ENCODE measurements at places on chromosomes 4 and X. TPM values are rescaled to one million over a fixed set of nuclear protein-coding genes. Genes with fewer than 3 reads are reported as not detected.

The PNMA3 gene
- total RNA-seq, result not detected

The ZAR1 gene
- total RNA-seq, result not detected

The GPR78 gene
- total RNA-seq, result 0.79 TPM

The AMMECR1 gene
- 23.0 TPM for total RNA-seq

- H3K36me3 ChIP-seq, result no peaks in the 10 kb centered on the region
- no peaks in the 10 kb centered on the region for H3K4me1 ChIP-seq
- DNase-seq, result no peak
- no peaks in the 10 kb centered on the region for H3K27me3 ChIP-seq
- H3K27ac ChIP-seq, result no peak overlapping the region
- H3K4me3 ChIP-seq, result no peak overlapping the region
These were observed 313.1 kb upstream of the IRS4 start for GRCh38 chrX:109049416-109049815.

- no peaks in the 10 kb centered on the region for H3K36me3 ChIP-seq
- no peaks in the 10 kb centered on the region for H3K4me1 ChIP-seq
- H3K27me3 ChIP-seq, result no peaks in the 10 kb centered on the region
- no peak overlapping the region for H3K4me3 ChIP-seq
- no peak overlapping the region for H3K27ac ChIP-seq
These were observed 1050.6 kb upstream of the GRIA3 start for GRCh38 chrX:122133478-122133877.

GRCh38 chr4:79217025-79217424, 108.8 kb downstream of the NAA11 start:
- no peaks in the 10 kb centered on the region for H3K27me3 ChIP-seq
- no peaks in the 10 kb centered on the region for H3K4me1 ChIP-seq
- no peak overlapping the region for H3K4me3 ChIP-seq
- no peak overlapping the region for H3K27ac ChIP-seq

DNA sequence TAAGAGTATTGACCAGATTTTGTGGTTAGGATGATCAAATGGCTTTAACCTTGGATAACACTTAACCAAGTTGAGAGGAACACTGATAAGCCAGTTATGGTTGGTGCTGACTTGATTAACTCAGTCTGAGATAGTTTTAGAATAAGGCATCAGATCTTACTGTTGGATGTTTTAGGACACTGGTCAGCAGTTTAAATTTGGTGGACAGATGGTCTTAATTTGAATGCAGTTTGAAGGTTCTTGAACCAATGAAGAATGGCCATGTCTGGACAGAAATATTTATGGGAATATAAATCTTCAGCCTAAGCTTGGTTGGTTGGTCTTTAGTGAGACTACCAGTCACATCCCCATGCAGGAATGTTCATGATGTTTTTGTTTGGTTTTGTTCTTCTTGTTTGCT, 2.6 kb upstream of the GIMD1 start:
- no peak overlapping the region for H3K27ac ChIP-seq
- no peak overlapping the region for H3K4me3 ChIP-seq
- no peaks in the 10 kb centered on the region for H3K27me3 ChIP-seq
- H3K36me3 ChIP-seq, result no peaks in the 10 kb centered on the region
- no peak for DNase-seq
- peaks cover 14% of the 10 kb centered on the region for H3K4me1 ChIP-seq

GRCh38 chrX:131801911-131802310, 221.2 kb upstream of the STK26 start:
- DNase-seq, result no peak
- H3K4me1 ChIP-seq, result no peaks in the 10 kb centered on the region
- no peak overlapping the region for H3K27ac ChIP-seq
- H3K4me3 ChIP-seq, result no peak overlapping the region
- H3K27me3 ChIP-seq, result no peaks in the 10 kb centered on the region

- H3K4me3 ChIP-seq, result no peak overlapping the region
- H3K36me3 ChIP-seq, result no peaks in the 10 kb centered on the region
- H3K27me3 ChIP-seq, result no peaks in the 10 kb centered on the region
- no peak overlapping the region for H3K27ac ChIP-seq
These were observed 81.0 kb downstream of the MAGED4 start for GRCh38 chrX:52265713-52266112.

DNA sequence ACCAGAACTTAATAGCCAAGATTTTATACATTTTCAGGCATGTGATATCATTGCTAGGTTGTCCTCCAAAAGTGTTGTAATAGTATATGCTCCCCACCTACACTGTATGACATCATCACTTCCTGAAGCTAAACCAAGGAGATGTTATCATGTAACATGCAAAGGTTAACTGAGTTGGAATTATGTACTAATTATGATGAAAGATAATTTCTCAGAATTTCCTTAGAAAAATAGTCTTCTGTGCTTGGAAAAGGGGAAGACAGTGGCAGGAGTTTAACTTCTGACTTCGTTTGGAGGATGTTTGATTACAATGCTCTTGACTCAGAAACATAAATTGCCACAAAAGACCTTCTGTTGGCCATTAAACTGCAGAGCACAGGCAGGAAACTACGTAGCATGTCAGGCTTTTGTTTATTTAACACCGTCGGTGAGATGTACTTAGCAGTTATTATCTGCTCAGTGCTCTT, 83.6 kb upstream of the GUCY1A1 start:
- H3K27ac ChIP-seq, result no peak overlapping the region
- DNase-seq, result no peak
- no peaks in the 10 kb centered on the region for H3K36me3 ChIP-seq
- 0 out of 2 replicates have a peak, but pooled peaks cover 5% of the 10 kb centered on the region for H3K4me1 ChIP-seq
- no peak overlapping the region for H3K4me3 ChIP-seq

- no peaks in the 10 kb centered on the region for H3K4me1 ChIP-seq
- H3K27ac ChIP-seq, result no peak overlapping the region
- H3K36me3 ChIP-seq, result no peaks in the 10 kb centered on the region
- no peaks in the 10 kb centered on the region for H3K27me3 ChIP-seq
- no peak overlapping the region for H3K4me3 ChIP-seq
These were observed 204.9 kb downstream of the GBA3 start for GRCh38 chr4:22897520-22898108.

DNA sequence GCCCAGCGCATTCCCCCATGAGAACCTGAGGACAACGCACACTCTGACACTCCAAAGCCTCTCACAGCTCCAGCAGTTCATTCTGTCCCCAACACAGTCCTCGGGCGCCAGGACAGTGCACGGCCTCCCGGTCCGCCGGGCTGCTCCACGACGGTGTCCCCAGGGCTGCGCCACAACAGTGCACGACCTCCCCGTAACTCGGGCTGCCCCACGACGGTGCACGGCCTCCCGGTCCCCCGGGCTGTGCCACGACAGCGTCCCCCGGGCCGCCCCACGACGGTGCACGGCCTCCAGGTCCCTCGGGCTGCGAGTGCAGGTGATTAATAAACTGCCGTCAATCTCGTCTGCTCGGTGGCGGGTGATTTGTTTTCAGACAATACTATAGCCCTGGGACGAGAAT, 585.1 kb upstream of the FRG1 start:
- no peak overlapping the region for H3K27ac ChIP-seq
- no peak for DNase-seq
- H3K4me3 ChIP-seq, result no peak overlapping the region
- H3K36me3 ChIP-seq, result no peaks in the 10 kb centered on the region
- no peaks in the 10 kb centered on the region for H3K4me1 ChIP-seq

- H3K36me3 ChIP-seq, result no peaks in the 10 kb centered on the region
- DNase-seq, result no peak
- H3K27ac ChIP-seq, result no peak overlapping the region
- no peaks in the 10 kb centered on the region for H3K27me3 ChIP-seq
These were observed 78.0 kb upstream of the RXFP1 start for GRCh38 chr4:158443731-158444130.

- H3K36me3 ChIP-seq, result no peaks in the 10 kb centered on the region
- H3K27ac ChIP-seq, result no peak overlapping the region
- DNase-seq, result no peak
These were observed 18.5 kb upstream of the OPN1LW start for GRCh38 chrX:154125391-154126040.

- no peaks in the 10 kb centered on the region for H3K4me1 ChIP-seq
- H3K27me3 ChIP-seq, result no peaks in the 10 kb centered on the region
- no peak within 1 kb of the TSS for H3K27ac ChIP-seq
These were observed at the start of gene CXCL6 for GRCh38 chr4:73836373-73837279. Gene CXCL6 (plus strand): TSS chr4:73836678. CDS start chr4:73836751, 73 bp downstream.

- no peak overlapping the region for H3K27ac ChIP-seq
- no peak for DNase-seq
- no peaks in the 10 kb centered on the region for H3K36me3 ChIP-seq
- H3K27me3 ChIP-seq, result no peaks in the 10 kb centered on the region
- no peaks in the 10 kb centered on the region for H3K4me1 ChIP-seq
These were observed 28.9 kb downstream of the TIGD2 start for GRCh38 chr4:89140168-89140759.

GRCh38 chr4:26035921-26036320, 121.9 kb downstream of the SMIM20 start:
- no peak for DNase-seq
- H3K27me3 ChIP-seq, result no peaks in the 10 kb centered on the region
- H3K27ac ChIP-seq, result no peak overlapping the region
- H3K4me3 ChIP-seq, result no peak overlapping the region

GRCh38 chr4:110638089-110638746, 15.3 kb upstream of the PITX2 start:
- DNase-seq, result no peak
- no peaks in the 10 kb centered on the region for H3K27me3 ChIP-seq
- no peak overlapping the region for H3K4me3 ChIP-seq
- peaks cover 10% of the 10 kb centered on the region for H3K4me1 ChIP-seq
- H3K27ac ChIP-seq, result no peak overlapping the region

DNA sequence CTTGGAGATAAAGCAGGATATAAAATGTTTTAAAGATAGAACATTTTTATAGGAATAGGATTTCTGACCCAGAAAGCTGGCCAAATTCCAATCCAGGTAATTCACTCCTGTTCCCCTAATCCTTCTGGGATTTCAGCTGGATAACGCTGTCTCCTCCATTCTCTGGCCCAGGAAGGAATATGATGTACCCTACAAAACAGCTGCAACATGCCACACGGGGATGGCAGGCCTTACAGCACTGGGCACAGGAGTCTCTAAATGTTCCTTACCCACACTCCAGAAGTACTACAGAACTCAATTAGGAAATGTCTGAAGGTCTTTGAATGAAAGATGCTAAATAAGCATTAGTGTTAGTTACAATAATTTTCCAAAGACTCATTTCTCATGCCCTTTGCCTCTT, 15.8 kb downstream of the CAMK2D start:
- peaks cover 57% of the 10 kb centered on the region for H3K4me1 ChIP-seq
- no peaks in the 10 kb centered on the region for H3K27me3 ChIP-seq
- H3K4me3 ChIP-seq, result no peak overlapping the region

- no peak for DNase-seq
- H3K36me3 ChIP-seq, result no peaks in the 10 kb centered on the region
- no peak overlapping the region for H3K27ac ChIP-seq
- H3K4me3 ChIP-seq, result no peak overlapping the region
- no peaks in the 10 kb centered on the region for H3K4me1 ChIP-seq
These were observed 15.3 kb downstream of the ADAMTS3 start for GRCh38 chr4:72553540-72554337.
